ENCODE measurements at places on chromosomes 1 and 21.
A peak's percentile ranks its signal among the peaks of the same experiment; 100 is the strongest.

GRCh38 chr1:107142666-107143065, 1.8 kb downstream of the NTNG1 start:
- DNase-seq, result no peak

DNA sequence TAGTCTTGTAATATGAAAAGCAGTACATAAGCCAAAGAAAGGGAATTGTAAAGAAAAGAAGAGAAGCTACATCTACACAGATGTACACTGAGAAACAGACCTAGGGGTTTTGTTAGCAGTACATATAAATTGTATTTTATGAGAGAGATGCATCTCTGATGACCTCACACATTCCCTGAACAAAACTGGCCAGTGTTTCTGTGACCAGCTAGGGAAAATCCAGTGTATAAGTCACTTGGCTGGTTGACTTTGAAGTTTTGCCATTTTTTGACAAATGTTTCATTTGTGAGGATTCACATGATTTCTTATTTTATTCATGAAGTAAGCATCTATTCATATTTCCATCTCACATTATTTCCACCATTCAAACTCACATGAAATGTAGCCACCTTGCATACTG, 28.3 kb upstream of the DYNLT5 start:
- no peak for DNase-seq

DNA sequence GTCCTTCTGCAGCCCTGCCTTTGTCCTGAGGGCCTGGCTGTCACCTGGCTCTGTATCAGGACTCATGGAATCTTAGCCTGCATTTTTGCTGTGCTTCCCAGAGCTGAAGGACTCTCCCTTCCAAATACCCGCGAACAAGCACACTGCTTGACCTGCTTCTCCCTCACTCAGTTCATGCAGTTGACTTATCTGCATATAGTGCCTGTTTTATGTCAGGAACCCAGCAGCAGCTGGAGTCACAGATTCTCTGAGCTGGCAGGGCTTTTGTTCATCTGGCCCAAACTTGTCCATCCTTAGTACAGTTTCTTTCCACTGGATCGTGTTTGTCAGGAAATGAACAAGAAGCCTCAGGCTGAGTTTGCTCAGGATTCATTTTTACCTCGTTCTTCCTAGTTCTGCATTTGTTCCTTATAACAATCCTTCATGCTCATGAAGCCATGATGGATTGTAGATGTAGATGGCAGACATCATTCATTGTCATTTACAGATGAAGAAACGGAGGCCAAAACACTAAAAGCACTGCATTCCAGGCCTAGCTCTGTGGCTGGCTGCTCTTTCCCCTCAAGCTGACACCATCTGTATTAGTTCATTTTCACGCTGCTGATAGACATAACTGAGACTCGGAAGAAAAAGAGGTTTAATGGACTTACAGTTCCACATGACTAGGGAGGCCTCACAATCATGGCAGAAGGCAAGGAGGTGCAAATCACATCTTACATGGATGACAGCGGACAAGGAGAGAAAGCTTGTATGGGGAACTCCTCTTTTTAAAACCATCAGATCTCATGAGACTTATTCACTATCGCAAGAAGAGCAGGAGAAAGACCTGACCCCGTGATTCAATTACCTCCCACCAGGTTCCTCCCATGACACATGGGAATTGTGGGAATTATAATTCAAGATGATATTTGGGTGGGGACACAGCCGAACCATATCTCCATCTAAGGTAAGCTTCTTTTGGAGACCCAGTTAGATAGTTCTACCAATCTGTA, 150.9 kb downstream of the HIVEP3 start:
- DNase-seq, result no peak

GRCh38 chr1:19433719-19433998, 51.7 kb downstream of the CAPZB start:
- DNase-seq, result no peak

DNA sequence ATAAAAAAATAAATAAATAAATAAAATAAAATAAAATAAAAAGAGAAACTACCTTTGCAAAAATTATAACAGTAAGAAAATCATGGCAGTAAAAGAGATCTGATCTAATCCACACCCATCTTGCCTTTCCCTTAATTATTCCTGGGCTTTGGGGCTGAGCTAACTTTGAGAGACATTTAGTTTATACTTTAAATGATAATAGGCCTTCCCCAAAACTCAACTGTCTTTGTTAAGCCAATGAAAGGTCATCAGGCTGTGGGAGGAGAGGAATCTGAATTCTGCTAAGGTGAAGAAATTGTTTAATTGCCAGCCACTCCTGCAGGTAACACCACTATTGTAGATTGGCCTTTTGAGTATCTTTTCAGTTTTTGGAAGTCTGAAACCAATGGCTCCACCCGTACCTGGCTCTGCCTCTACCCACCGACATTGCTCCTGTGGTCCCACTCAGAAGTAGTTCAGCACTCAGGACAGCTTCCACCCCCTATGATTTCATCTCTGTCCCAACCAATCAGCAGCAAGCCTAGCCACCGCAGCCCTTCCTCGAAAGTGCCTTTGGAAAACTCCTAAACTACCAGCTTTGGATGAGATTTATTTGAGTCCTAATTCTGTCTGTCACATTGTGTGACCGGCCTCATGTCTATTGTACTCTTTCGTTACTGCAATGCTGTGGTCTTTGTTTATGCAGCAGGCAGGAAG, 23.0 kb upstream of the PNRC2 start:
- peak; percentile 22 for DNase-seq

DNA sequence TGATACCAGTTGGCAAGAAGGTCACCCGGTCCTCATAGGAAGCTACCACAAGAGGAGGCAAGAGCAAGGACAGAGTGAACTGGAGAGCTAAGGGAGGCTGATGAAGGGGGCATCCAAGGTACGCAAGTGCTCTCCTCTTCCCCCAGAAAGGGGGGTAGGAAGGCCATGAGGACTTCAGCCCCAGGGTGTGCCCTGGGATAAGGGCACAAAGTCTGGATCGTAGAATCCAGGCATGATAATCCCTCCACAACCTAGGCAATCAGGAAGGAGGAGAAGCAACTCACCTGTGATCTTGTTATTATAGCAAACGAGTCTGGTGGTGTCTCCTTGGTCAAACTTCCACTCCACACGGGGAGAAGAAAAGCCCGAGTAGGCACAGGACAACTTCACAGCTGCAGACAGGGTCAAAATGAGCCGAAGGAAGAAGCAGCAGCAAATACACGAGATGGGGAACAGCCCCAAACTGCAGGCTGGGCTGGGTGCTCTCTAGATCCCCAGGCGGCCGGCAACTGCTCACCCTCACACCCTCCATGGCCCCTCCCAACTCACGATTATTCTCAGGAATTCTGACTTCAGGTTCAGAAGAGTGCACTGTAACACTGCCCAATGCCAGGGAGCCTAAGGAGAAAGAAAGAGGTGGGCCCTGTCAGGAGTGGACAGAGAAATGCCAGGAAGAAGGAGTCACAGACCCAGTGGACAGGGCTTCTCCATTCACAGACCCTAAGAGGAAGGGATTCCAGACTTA, 20.0 kb downstream of the F11R start:
- no peak for DNase-seq

DNA sequence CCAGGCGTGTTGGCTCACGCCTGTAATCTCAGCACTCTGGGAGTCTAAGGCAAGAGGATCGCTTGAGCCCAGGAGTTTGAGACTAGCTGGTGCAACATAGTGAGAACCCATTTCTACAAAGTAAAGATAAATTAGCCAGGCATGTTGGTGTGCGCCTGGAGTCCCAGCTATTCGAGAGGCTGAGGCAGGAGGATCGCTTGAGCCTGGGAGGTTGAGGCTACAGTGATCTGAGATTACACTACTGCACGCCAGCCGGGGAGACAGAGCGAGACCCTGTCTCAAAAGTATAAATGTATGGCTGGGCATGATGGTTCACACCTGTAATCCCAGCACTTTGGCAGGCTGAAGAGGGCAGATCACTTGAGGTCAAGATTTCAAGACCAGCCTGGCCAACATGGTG, 51.5 kb upstream of the LBR start:
- DNase-seq, result no peak

- DNase-seq, result no peak
Observed at GRCh38 chr1:3217979-3218679, 149.1 kb downstream of the PRDM16 start.

GRCh38 chr1:10415211-10415930, 14.9 kb upstream of the CENPS start:
- DNase-seq, result no peak

DNA sequence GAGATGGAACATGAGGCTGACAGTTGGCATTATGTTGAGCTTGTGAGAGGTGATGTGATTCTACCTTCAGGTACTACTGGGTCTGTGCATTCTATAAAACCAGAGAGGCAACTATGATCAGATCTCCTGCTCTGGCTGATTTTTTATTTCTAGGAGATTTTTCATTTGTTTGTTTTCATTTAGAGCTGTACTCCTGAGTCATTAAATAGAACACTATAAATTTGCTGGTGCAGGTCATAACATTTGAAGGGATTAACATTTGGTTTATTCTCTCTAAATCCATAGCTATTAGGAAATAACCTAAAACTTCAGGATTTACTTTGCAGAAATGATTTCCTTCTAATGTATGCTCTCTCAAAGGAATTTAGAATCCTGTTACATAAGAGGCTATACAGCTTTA, 42.9 kb downstream of the MAGI3 start:
- no peak for DNase-seq

DNA sequence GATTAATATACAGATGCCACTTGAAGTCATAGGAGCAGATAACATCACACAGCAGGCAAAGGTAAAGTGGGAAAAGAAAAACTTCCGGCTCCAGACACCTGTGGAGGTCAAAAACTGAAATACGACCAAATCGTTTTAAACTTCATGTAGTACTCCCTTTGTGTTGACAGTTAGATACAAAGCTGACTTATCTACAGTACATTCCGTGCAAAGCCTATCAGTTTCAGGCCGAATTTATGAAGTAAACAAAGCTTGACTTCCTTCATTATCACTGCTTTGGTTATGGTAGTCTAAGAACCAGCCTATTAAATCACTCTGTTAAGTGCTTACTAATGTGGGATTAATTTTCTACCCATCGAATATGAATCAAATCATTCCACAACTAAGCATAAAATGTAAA, 156.3 kb downstream of the SMYD3 start:
- DNase-seq, result no peak

DNA sequence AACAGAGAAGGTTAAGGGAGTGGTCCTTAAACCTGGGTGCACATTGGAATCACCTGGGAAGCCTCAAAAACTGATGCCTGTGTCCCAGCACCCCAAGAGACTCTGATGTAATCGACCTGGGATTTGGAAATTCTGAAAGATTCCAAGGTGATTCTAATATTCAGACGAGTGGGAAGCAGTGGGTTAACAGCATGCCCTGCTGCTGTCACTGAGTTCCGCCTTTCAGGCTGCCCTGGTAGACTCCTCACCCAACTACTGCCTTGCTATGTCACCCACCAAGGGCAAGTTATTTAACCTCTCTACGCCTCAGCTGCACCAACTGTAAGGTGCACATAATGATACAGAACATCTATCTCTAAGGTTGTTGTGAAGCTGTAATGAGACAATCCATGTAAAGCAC, 59.2 kb downstream of the CD34 start:
- no peak for DNase-seq

- no peak for DNase-seq
Observed at GRCh38 chr1:104294259-104294658, 544.6 kb downstream of the AMY1C start.

- no peak for DNase-seq
Observed at GRCh38 chr21:46189213-46189958, 5.1 kb upstream of the SPATC1L start.

- DNase-seq, result no peak
Observed at GRCh38 chr1:12413664-12414410, 184.0 kb downstream of the VPS13D start.

DNA sequence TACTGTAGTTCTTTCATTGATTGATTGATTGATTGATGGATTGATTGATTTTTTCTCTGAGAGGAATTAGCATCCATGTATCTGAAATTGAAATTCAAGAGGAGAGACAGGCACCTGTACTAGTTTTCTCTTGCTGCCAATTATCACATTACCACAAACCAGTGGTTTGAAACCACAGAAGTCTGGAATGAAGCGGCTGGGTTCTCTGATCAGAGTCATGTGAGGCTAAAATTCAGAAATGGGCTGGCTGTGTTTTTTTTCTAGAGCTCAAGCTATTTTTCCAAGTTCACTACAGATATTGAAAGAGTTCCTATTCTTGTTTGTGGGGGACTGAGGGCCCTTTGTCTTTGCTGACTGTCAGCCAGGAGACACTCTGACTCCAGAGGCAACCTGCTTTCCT, 10.0 kb downstream of the NBPF3 start:
- no peak for DNase-seq

GRCh38 chr1:5548266-5548665, 444.0 kb downstream of the NPHP4 start:
- DNase-seq, result no peak

GRCh38 chr1:187053876-187054275, 225.1 kb downstream of the PLA2G4A start:
- DNase-seq, result no peak

DNA sequence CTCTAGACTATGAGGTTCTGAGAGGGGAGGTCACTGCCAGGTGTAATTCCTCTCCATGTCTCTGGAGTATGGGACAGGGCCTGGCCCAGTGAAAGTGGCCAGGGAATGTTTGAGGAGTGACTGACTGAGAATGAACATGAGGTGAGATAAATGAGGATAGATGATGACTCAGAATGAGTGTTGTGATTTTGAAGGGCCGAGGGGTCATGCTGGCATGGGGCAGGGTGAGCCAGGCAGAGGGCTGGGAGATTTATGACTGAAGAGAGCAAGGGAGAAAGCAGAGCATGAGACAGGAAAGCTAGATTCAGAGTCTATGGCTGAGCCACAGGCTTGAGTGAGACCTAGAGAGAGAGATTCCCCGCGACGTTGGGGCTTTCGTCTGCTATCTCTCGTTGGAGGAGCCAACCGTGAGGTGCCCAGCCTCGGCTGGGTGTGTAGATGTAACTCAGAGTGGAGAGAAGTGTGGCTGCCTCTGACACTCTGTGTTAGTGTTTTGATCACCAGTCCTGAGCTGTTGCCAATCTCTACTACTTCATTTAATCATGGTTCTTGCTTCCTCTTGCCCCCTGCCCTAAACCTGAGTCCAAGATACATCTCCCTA, 50.1 kb downstream of the FOXD2 start:
- no peak for DNase-seq

DNA sequence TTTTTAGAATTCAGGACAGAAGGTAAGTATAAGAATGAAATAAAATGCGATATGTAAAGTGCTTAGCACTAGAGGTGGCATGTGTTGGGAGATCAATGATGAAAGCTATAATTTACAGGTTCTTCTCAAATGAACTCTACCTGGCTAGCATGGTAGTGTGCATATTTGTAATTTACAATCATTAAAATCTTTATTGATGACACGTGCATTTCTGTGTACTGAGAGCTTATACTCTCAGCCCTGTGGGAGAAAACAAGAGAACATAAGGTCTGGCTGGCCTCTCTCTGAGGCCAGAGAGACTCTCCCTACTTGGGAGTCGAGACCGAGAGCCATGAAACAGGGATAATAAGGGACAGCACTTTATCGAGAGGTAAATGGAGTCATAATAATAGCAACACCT, 76.4 kb downstream of the COLGALT2 start:
- no peak for DNase-seq

DNA sequence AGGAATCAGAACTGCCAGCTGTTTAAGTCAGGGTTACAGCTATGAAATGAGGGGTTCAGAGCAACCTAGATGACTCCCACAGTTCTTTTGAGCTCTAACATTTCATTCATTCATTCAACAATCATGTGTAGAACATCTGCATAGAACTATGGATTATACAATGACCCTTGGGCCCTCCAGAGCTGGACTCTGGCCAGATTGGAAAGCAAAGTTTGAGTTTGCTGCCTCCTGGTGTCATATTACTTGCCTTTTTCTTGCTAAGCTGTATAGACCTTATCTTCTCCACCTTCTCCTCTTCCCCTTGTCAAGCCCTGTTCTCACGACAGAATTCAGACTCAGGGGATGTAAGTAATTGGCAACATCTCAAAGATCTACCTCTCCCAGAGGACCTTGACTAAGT, 4.0 kb downstream of the CASQ2 start:
- no peak for DNase-seq

All from eye (tissue), 1 donor.